ENCODE measurements at places on chromosomes 2 and 18. TPM values are rescaled to one million over a fixed set of nuclear protein-coding genes. Genes with fewer than 3 reads are reported as not detected.

DNA sequence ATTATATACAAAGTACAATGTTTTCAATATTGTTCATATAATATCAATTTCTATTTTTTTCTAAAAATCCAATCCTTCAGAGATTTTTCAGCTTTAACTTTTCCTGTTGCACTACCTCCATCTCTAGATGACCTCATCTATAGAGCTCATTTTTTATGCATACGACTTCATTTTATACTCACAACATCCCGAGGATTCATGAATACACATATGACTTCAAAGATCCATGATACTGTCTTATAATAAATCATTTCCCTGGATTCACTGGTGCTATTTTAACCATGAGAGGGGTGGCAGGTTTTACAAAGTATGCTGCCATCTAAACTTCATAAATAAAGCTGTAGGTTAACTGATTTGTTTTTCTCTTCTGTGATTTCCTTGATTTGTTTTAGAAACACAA, 694.6 kb downstream of the EPHA4 start:
- no peak for DNase-seq

GRCh38 chr18:49016648-49017539, 66.1 kb upstream of the SMAD7 start:
- no peak for DNase-seq

DNA sequence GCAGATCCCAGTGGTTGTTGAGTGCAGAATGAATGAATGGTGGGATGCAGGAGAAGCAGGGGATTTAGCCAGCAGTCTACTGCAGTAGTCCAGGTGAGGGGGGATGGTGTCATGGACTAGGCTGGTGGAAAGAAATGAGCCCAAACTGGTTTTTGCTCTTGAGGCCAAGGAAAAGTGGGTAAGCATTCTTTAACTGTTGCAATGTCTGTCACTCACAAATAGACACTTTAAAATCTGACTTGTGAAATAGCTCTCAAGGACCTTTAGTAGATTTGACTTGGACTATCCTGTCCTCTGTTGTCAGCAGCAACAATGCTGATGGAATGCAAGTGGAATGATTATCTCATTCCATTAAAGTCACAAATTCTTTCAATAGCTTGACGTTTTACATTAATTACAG, 37.5 kb upstream of the STK17B start:
- no peak for DNase-seq

GRCh38 chr18:39801848-39802247, 2153.2 kb upstream of the PIK3C3 start:
- DNase-seq: no peak

DNA sequence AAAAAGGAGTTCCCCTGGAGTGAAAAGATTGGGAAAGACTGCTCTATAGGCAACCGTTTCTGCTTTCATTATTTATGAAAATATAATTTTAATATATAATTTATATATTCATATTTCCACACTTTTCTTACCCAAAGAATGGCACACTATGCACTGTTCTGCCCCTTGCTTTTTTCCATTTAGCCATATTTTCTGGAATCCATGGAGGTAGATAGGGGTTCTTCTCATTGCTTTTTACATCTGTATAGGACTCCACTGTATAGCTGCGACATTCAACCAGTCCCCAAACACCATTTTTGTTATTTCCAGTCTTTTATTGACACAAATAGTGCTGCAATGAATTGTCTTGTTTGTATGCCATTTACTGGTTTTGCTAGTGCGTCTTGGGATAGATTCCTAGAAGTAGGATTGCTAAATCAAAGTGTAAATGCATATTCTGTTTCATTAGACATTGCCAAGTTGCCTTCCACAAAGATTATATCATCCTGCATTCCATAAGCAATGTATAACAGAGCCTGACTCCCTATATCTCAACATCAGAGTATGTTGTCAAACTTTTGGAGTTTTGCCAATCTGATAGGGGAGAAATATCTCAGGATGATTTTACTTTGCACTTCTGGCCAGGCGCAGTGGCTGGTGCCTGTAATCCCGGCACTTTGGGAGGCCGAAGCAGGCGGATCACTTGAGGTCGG, 26.6 kb upstream of the TCF7L1 start:
- no peak for DNase-seq

- DNase-seq: no peak
Measured at GRCh38 chr18:55000529-55000928, 41.3 kb upstream of the CCDC68 start.

DNA sequence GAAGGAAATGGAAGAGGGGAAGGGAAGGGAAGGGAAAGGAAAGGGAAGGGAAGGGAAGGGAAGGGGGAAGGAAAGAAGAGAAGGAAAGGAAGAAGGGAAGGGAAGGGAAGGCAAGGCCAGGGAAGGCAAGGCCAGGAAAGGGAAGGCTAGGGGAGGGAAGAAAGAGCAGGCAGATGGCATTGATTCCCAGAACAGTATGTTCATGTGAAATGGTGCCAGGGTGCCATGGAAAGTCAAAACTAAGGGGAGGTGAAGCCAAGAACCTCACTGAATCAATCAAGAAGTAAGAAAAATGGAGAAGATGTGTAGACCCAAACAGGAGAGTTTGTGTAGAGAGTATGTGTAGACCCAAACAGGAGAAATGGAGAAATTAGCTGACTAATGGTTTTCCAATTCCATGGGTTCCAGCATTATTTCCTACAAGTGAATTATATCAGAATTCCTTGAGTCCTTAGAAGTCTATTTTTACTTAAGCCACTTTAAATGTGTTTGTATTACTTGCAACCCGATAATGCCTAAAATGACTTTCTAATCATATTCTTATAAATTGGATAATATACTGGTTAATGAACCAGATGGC, 367.6 kb downstream of the TXNL1 start:
- no peak for DNase-seq

GRCh38 chr2:97738179-97739019, 25.0 kb downstream of the ZAP70 start:
- DNase-seq: no peak

GRCh38 chr2:23940718-23941620, 706 bp downstream of the UBXN2A start:
- no peak for DNase-seq

GRCh38 chr18:48228841-48229240, 180.3 kb downstream of the ZBTB7C start:
- DNase-seq: no peak

DNA sequence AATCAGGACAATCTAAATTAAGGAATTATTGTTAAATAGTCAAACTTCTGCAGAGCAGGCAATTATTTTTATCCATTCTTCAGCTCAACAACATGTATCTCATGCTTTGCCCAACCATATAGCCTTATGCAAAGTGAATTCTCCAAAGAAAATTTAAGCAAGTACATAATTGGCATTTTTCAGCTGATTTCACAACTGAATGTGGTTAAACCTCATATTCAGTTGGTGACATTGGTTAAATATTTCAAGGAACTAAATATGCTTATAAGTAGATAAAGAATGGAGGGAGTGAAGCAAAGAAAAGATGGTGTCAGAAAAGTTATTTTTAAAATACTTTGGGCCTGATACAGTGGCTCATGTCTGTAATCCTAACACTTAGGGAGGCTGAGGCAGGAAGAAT, 816.2 kb downstream of the NRXN1 start:
- DNase-seq: no peak

DNA sequence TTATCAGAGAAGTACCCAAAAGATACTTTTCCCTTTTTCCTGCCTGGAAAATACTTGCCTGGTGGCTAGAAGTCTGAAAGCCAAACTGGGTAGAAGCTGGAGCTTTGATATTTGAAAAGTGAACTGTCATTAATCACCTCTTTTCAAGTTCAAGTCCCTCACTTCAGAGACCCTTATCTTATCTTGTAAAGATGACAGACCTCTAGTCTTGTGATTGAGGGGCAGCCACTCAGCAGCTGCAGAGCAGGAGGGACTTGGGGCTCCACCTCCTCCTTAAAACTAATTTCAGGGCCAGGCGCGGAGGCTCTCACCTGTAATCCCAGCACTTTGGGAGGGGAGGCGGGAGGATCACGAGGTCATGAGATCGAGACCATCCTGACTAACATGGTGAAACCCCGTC, 64.2 kb upstream of the CDCA7 start:
- DNase-seq: no peak

GRCh38 chr2:108194409-108195132, 45.2 kb upstream of the SULT1C3 start:
- no peak for DNase-seq

INPP4A gene
- total RNA-seq: 109 TPM

TMEM198 gene
- total RNA-seq: 0.42 TPM

BMP10 gene
- not detected for total RNA-seq

NCKAP5 gene
- not detected for total RNA-seq

RUFY4 gene
- total RNA-seq: not detected

Measured in T-helper 17 cell (primary cell).